Stimulated activated CD4-positive, alpha-beta T cell treated with anti-CD3 and anti-CD28 coated beads, TNF-alpha, amount 100 ng/mL, for 1 hour (primary cell): ENCODE measurements at places on chromosomes 5 and 9.

- DNase-seq: no peak
Observed at GRCh38 chr5:9479990-9480389, 65.9 kb downstream of the SEMA5A start.

GRCh38 chr5:77117161-77117560 lies 30.1 kb upstream of the ZBED3 start:
- DNase-seq: no peak

DNA sequence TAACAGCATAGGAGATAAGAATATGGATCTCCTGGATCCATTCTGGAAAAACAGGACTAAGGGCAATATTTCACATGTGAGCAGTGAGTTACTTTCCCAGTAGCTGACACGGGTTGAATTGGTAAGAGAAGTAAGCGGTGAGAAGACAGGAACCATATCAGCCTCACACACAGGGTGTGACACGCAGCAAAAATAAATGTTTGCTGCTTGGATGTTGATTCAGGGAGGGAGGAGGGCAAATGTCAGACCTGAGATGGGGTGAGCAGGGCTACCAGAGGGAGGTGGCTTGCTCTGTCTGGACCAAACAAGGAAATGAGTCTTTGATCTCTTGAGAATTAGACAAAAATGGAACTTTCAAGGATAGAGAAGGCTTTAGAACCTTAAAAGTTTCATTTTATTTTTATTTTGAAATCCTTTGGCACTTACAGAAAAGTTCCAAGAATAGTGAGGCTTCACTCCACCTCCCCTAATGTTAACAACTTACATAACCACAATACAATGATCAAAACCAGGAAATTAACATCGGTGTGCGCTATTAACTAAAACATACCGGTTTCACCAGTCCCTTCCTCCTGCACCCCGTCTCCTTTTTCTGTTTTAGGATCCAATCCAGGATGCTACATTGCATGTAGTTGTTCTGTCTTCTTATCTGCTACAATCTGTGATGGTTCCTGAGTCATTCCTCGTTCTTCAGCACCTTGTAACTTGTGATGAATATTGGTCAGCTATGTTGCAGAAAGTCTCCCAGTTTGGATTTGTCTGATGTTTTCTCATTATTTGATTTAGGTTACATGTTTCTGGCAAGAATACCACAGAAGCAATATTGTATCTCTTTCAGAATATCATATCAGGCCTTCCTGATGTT lies 20.5 kb upstream of the ARHGEF28 start:
- DNase-seq: no peak

GRCh38 chr9:107667231-107668070 lies 177.9 kb upstream of the KLF4 start:
- DNase-seq: no peak

GRCh38 chr9:135074354-135075233 lies 12.9 kb upstream of the OLFM1 start:
- no peak for DNase-seq
